ENCODE measurements at places on chromosomes 7 and 10.

GRCh38 chr10:58576751-58577436 lies 64.2 kb downstream of the BICC1 start:
- no peak for DNase-seq

DNA sequence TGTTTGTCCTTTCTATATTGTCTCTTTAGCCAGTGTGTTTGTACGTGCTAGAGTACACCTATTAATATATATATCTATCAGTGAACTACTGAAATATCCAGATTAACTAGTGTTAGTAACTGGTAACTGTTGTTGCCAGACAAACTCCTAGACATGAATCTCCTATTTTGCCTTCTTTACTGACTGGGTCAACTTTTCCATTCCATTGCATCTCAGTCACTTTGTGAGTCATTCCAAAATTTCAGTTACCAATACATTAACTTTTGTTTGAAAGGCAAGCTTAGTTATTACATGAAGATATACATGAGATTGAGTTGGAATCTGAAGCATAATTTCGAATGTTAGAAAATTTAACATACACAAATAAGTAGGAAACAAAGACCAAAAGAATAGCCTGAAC lies 51.4 kb downstream of the BTAF1 start:
- DNase-seq, result no peak

- no peak for DNase-seq
Observed at GRCh38 chr10:44382131-44382858, 2.6 kb downstream of the CXCL12 start.

DNA sequence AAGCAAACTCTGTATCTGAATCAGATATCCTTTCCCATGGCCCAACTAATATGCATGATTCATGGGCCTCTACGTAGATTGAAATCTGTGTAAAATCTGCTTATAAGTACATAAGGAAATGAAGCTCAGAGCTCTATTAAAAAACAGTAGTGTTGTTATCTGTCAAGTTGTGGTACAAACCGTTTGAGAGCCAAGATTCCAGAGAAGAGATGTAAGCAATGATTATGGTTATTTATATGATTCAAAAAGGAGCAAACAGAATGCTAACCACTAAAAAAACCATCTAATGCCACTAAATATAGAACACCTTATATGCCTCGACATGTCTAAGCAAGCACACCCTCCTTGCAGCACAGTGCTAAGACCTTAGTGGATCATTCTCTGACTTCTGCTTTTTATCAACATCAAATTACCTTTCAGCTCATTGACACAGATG lies 26.6 kb downstream of the RPP38 start:
- peak; percentile 98 for DNase-seq

DNA sequence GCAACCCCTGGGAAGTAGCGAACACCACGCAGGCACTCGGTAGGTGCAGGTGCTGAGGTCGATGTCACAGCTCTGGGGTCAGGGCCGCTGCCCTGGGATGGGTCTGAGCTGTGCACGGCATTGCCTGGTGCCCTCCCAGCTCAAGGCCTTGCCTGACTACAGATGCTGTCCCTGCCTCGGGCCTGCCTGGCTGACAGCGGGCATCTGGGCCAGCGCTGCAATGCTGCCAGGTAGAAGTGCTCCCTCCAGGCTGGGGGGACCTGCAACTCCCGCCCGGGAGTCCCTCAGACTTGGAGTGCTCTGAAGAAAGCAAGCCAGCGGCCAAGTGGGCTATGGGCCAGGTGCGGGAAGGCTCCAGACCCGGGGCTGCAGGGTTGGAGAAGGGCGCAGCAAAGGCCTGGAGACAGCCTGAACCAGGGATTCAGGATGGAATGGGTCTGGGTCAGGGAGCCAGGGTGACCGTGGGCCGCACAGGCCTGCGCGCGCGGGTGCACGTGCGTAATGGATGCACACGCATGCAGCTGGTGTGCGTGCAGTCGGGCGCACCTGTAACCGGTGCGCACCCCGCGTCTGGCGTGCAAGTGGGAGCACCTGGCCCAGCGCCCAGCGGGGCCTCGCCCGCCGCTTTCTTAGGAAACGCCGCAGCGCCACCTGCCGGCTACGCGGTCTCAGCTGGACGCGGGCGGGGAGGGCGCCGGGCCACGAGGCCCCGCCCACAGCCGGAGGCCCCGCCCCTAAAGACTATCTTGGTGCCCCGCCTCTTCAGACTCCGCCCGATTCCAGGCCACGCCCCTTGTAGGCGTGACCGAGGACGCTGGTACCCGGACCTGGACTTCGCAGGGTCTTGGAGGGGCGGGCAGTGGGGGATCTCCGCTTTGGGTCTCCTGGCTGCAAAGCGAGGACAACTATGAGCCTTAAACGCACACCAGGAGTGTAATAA lies 46.7 kb downstream of the MICALL2 start:
- peak; percentile 5 for DNase-seq

- no peak for DNase-seq
Observed at GRCh38 chr10:69685802-69686585, 55.9 kb downstream of the FAM241B start.

DNA sequence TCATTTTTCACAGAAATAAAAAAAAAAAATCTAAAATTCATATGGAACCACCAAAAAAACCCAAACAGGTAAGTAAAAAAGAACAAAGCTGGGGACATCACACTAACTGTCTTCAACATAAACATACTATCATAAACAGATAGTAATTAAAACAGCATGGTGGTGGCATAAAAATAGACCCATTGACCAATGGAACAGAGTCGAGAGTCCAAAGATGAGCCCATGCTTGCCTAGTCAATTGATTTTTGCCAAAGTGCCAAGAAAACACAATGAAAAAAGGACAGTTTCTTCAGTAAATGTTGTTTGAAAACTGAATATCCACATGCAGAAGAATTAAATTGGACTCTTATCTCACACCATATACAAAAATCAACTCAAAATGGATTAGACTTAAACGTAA lies 513.2 kb upstream of the PHF14 start:
- DNase-seq, result no peak

DNA sequence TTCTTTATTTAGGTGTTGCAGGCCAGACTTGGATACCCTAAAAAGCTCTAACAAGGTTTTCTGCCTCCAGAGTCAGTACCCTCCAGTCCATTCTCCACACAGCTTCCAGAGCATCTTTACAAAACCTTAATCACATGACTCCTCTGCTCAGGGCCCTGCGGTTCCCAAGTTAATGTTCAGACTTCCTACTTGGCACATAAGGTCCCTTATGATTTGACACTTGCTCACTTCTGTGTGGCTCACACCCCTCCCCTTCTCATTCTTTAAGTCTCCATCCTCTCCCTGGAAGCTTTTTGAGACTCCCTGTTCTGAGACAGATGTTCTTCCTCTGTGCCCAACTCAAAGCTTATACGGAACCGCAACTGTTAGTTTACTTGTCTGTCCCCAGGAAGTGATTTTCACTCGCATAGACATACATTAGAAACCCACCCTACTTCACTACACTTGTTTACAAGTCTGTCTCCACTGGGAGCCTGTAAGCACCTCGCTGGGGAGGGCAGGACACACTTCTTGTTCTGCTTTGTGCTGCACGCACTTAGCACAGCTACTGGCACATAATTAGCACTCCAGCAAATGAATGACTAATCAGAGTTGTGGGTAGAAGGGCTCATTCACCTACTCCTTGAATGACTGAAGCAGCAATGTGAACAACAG lies 154.3 kb upstream of the LAMB4 start:
- no peak for DNase-seq

GRCh38 chr10:97939446-97939990 lies 89.9 kb downstream of the GOLGA7B start:
- no peak for DNase-seq

GRCh38 chr7:445563-446288 lies 73.9 kb downstream of the PDGFA start:
- DNase-seq, result no peak

- DNase-seq, result no peak
Observed at GRCh38 chr10:80155696-80156215, 23.2 kb downstream of the PLAC9 start.

Data from epithelial cell of prostate (primary cell).